ENCODE measurements at places on chromosomes 6 and 20.

DNA sequence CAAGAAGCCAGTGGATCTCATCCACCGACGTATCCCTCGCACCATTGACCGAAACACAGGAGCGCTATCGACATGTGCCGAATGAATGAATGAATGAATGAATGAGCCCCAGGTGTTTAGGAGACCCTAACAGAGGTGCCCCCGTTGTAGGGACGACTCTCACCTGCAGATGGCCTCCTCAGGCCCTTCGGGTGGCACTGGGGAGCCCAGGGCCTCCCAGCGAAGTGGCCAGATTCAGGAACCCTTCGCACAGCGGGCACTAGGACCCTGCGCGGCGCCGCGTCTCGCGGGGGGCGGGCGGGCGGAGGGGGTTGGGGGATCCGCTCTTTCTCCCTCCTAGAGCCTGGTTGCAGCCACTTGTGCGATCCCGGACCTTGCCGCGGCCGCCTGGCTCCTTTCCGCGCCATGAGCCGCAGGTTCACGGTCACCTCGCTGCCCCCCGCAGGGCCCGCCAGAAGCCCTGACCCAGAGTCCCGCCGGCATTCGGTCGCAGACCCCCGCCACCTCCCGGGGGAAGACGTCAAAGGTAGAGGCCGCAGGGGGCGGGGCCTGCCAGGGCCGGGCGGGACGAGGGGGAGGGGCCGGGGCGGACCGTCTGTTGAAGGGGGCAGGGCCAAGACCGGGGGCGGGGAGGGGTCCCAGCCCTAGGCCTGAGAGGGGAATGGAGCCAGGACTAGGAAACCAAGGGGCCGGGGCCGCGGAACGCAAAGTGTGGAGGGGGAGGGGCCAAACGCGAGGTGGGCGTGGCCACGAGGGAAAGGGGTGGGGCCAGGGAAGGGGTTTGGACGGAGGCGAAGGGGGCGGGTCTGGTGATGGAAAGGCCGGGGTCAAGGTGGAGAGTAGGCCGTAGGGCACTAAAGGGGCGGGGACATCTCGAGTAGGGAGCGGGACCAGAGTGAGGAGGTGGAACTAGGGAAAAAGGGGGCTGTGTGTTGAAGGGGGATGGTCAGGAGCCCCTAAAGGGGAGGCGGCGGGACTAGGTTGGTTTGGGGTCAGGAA, 7.4 kb upstream of the SLC12A5 start:
- peak; percentile 50 for DNase-seq

DNA sequence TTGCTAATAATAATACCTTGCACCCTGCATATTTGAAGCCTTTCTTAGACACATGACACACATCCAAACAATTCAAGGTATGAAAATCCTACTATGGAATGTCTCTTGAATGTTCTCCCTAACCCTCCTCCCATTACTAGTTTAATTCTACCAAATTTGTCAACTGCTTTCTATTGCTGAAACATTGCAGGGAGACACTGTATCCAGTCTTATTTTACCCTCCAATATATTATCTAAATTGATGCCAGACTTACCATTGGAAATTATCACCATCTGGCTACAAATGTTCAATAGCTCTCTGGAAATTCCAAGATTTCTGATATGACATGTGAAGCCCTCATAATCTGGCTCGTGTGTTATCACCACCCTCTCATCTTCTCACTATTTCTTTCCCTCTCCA, 1027.3 kb upstream of the CITED2 start:
- DNase-seq, result no peak

DNA sequence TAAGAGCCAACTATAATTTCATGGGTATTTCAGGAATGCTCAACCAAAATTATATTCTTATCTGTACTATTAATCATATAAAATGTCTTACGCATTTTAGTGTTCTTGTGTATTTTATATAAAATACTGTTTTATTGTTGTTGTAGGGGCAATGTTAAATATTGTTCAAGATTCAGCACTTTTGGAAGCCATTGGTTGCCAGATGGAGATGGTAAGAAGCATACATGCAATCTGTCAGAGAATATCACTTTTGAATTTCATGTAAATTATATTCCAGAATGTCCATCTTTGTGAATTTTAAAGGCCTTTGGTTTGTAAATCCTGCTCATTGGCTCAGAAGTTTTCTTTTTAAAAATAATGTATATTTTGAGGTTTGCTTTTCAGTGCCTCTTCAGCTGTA, 50.0 kb upstream of the ADIG start:
- DNase-seq, result no peak

DNA sequence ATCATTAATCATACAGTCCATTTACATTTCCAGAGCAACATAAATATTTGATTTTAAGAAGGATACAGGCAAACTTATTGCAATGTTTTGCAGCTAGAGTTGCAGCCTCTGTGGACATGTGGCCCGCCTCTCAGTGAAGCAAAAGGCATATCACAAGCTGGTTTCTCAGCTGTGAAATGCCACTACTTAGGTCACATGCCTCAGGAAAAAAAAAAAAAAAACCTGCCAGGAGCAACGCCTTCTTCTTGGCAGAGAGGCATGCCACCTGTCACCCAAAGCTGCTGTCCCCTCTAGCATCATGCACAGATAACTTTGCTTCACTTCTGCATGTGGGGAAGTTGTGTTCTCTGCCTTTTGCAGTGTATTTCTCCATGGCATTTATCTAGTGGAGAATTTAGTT, 18.5 kb downstream of the GRM1 start:
- no peak for DNase-seq

GRCh38 chr6:145841668-145842067, 27.1 kb upstream of the FBXO30 start:
- DNase-seq, result no peak

- DNase-seq, result no peak
Measured at GRCh38 chr6:29685718-29686326, 4.9 kb upstream of the ZFP57 start.

DNA sequence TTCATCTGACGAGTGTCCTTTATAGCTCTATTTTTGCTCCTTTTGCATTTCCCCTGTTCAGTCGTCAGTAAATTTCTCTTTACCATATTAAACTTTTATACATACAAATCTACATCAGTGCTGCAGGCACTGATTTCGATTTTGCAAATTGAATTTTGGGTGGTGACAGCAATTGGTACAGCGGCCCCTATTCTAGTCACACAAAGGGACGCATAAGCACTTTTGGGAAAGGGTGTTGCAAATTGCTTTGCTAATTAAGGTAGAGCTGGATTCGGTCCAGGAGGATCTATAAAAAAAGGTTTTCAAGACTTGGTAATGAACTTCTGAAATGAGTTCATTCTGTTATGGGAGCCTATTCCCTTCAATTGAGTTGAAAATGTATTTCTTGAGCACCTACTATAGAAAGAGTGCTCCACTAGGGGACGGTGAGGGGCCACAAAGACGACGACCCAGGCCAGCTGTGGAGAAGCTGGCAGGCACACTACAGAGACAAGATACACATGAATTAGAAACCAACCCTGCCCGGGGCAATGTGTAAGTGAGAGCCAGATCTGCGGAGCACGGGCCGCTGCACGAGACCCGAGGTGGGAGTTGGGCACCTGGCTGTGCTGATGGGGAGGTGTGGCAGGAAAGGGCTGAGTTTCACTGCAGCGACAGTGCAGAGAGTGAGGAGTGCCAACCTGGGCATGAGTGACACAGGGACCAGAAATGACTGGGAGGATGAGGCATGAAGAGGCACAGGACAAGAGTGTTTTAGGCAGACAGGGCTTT, 5.4 kb downstream of the UQCC2 start:
- no peak for DNase-seq

- DNase-seq, result no peak
Measured at GRCh38 chr6:47654255-47654654, 44.1 kb upstream of the ADGRF4 start.

DNA sequence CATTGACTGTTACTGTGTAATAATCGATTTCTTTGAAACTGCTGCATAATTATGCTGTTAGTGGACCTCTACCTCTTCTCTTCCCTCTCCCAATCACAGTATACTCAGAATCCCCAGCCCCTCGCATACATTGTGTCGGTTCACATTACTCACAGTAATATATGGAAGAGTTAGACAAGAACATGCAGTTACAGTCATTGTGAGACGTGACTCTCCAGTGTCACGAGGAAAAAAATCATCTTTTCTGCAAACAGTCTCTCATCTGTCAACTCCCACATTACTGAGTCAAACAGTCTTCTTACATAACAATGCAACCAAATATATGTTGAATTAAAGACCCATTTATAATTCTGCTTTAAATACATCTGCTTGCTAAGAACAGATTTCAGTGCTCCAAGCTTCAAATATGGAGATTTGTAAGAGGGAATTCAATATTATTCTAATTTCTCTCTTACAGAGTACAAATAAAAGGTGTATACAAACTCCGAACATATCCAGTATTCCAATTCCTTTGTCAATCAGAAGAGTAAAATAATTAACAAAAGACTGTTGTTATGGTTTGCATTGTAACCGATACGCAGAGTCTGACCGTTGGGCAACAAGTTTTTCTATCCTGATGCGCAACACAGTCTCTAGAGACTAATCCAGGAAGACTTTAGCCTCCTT, 113.3 kb downstream of the TMEM242 start:
- no peak for DNase-seq

DNA sequence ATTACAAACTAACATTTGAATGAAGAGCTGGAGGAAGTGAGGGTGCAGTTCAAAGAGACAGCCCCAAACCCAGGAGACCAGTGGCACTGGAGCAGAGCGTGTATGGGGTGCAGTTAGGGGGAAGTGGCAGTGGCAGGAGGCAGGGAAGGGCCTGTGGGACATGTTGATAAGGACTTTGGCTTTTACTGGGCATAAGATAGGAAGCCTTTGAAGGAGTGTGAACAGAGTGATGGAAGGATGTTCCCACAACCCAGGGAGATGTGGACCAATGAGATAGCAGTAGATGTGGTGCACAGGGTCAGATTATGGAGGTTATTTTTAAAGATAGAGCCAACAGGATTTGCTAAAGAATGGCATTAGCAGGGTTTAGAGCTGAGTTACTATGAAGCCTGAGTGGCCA, 56.4 kb downstream of the AIG1 start:
- DNase-seq, result no peak

- DNase-seq, result no peak
Measured at GRCh38 chr6:146560607-146561006, 17.0 kb downstream of the RAB32 start.

All from erythroblast (primary cell).